Femur (tissue), 1 donor: ENCODE measurements at places on chromosomes 4 and X.

DNA sequence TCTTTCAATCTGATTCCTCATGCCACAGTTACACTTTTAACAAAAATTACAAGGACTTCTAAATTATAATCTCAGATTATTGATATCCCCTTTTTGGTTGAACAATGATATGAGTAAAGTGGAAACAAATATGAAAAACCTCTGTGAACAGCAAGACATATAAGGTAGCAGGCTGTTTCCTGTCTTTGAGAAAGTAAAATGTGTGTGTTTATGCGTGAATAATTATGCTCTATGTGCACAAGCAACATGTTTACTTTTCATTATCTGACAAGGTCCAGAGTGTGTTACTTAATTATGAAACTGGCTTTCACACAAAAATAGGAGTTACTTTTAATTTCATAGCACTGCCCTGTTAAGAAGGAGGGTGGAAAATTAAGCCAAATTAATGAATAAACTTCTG is 43.1 kb downstream of the DDIT4L start:
- no peak for DNase-seq

DNA sequence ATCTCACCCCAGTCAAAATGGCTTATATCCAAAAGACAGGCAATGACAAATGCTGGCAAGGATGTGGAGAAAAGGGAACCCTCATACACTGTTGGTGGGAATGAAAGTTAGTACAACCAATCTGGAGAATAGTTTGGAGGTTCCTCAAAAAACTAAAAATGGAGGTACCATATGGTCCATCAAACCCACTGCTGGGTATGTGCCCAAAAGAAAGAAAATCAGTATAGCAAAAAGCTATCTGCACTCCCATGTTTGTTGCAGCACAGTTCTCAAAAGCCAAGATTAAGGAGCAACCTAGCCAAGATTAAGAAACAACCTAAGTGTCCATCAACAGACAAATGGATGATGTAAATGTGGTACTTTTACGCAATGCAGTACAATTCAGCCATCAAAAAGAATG is 70.7 kb downstream of the DCAF12L1 start:
- DNase-seq, result no peak

DNA sequence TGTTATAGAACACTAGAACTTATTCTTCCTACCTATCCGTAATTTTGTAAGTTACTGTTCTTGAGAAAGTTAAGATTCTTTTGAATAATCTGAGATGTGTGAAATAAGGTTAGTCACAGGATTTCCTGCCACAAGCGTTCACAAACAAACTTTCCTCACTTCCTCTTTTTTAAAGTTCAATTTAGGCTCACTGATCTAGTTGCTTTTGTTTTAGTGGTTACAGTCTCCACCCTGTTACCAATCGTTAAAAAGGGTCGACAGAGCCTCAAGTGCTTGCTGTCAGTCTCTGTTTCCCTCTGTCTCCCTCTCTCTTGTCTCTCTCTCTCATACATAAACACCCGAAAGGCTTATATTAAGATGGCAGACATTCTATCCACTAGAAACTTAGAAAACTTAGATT is 35.9 kb upstream of the STK26 start:
- no peak for DNase-seq

DNA sequence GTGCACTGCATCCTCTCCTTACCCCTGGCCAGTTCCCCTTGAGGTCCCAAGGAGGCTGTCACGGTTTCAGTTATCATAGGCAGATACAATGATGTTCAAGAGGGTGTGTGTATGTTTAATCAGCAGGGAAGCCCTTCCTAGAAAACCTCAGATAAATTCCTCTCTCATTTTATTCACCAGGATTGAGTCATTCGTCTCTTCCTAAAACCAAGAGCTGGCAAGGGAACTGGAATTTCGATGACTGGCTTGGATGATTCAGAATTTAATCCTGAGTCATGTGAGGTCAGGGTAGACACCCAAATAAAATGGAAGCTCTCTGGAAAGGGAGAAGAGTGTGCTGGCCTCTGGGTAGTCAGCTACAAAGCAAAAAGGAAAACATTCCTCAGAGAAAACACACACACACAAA is 106.2 kb upstream of the RAPGEF2 start:
- peak; percentile 23 for DNase-seq

GRCh38 chrX:53684415-53685192 is 1.9 kb downstream of the HUWE1 start:
- no peak for DNase-seq

GRCh38 chr4:118821590-118822293 is 14.2 kb downstream of the SEC24D start:
- DNase-seq, result no peak

GRCh38 chrX:17692709-17693346 is 44.5 kb upstream of the SCML1 start:
- no peak for DNase-seq

DNA sequence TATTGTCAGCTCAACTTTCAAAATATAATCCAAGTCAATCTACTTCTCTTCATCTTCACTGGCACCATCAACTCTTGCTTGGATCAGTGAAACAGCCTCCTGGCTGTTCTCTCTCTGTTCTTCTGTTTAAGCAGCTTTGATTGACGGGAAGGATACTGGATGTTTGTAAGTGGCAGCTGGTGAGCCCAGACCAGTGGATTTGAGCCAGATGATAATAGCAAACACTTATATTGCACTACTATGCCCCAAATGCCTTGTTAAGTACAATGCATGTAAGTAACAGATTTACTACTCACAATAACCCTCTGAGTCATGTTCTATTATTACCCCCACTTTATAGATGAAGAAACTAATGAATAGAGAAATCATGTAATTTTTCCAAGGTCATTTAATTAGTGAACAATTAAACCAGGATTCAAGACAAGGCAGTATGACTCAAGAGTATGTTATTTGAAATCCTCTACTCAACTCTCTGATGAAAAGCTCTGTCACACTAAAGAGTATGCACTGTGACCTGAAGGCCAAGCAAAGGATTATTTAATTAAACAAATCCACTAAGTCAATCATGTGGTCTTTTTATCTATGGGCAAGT is 44.8 kb downstream of the SPANXN3 start:
- no peak for DNase-seq
